Fibroblast of skin of right biceps (primary cell): ENCODE measurements at places on chromosomes 2 and 18.

DNA sequence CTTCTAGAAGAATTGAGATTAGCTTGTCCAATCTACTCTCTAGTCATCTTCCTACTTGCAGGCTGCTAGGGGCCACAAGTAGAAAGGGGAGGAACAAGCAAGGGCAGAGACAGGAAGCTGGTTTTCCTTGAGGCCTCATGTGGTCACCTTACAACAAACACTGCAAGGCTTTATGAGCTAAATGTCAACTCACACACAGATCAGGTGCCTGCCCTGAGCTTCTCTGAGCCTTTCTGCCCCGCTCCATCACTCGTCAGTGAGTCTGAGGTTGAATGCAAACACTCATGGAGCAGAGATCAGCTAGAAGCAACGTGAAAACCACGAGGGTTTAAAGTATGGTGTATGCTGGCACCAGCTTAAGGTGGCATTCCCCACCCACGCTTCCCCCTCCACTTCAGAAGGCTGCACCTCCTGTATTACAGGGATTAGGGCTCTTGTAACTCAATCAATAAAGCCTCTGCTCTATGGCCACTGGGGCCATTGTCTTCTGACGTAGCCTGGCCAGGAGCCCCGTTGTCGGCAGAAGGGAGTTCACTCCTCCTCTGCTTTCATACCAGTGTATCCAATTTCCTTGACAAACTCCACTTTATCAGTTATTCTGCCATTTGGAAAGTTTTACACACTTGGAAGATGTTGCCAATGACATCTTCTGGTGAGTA, 5.4 kb upstream of the CRYGC start:
- no peak for DNase-seq

DNA sequence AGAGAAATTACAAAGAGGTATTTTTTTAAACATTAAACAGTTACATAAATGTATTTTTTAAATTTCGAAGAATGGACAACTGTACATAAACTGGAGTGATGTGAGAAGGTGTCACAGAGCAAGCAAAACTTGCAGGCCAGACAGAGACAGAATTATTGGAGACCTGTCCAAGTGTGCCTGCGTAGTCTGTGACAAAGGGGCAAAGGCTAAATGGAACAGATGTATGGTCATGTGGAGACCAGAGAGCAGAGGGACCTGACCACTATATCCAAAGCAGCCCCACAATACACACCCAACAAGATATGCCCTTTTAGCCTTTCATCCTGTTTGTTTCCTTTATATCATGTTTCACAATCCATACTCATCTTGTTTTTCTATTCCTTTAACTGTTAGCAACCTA, 225.3 kb upstream of the VWC2L start:
- no peak for DNase-seq

DNA sequence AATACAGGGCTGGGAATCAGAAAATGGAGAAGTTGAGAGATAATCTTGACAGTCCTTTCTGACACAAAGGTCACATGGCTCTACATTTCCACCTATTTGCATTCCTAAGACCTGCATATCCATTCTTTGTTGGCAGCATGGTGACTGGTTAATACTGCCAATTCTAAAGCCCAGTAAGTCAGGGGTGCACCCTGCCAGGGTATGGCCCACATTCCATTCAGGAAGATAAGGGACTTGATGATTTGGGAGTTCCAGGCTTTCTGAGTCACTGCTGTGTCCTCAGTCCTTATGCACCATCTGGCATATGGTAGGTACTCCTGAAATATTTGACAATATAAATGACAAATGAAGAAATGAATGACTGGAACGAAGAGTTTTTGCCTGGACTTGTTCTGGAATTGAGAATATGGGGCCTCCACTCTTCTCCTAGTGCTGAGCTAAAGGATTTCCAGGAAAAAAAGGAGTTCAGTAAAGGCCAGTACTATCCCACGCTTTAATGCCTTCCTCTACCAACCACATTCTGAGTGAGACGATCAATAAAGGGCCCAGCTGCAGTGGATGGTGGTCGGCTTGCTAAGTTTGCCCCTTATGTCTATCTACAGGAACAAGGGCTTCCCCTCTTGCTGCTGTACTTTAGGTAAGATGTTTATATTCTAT, 31.7 kb upstream of the EIF2AK3 start:
- DNase-seq = peak; percentile 29

- DNase-seq = no peak
Measured at GRCh38 chr2:129300456-129300855, 679.0 kb upstream of the RAB6C start.

GRCh38 chr2:113823716-113824595, 65.9 kb upstream of the ACTR3 start:
- DNase-seq = no peak

DNA sequence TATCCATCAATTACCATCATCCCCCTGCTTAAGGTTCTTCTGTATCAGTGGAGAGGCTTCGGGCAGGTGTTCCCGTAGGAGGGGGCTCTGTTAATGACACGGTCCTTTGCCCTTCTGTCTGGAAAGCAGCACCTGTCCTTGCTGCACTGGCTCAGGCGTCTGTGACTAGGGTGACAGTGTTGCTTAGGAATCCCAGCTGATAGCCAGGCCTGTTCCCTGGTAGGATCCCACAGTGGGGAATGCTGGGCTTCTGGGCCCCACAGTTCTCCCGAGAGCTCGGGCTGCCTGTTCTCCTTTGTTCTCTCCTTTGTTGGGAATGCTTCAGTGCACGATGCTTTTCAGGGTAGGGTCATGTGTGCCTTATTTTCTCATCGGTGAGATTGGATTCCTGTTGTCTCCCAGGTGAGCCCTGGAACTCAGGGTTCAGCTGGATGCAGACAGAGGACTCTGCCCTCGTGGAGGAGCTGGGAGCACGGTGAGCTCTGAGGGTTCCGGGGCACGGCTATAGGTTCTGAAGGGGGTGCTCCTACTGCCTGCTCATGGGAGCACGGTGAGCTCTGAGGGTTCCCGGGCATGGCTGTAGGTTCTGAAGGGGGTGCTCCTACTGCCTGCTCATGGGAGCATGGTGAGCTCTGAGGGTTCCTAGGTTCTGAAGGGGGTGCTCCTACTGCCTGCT, 9.6 kb downstream of the SNTG2 start:
- no peak for DNase-seq

DNA sequence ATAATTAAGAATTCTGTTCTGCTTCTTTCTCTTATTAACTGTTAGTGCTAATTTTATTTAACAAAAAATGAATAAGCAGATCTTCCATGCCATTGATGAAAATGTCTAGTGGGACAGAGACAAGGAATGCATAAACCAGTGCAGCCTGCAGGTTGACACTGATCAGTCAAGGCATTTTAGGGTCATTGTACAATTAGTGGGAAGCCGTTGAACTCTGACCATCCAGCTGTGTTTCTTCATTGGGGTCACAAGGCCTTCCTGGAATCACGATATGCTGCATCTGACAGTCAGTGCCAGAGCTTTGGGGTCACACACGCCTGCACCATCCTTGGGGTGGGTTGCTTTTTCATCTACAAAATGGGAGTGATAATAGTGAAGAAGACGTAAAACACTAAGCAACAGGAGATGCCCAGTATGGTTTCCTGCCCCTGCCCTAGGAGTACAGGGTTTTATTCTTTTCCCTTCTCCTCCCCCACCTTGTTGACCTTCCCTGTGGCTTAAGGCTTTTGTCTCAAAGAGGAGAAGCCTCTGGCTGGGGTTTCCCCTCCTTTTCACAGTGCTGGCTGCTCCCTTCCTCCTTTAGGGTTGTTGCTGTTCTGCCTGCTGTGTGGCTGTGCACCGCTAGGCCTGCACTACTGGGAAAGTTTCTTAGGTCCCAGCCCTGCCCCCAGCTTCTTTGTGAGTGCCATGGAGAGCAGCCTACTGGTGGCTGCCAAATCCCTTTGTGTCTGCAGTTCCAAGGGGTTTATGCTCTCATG, 245.6 kb downstream of the TPGS2 start:
- DNase-seq = no peak

- DNase-seq = no peak
Measured at GRCh38 chr2:220044383-220044782, 417.0 kb downstream of the SLC4A3 start.

GRCh38 chr2:154623819-154624218, 74.7 kb upstream of the KCNJ3 start:
- DNase-seq = peak; percentile 40

GRCh38 chr2:225456619-225457260, 57.2 kb downstream of the NYAP2 start:
- no peak for DNase-seq

GRCh38 chr18:9711361-9712129, 3.4 kb downstream of the RAB31 start:
- no peak for DNase-seq

DNA sequence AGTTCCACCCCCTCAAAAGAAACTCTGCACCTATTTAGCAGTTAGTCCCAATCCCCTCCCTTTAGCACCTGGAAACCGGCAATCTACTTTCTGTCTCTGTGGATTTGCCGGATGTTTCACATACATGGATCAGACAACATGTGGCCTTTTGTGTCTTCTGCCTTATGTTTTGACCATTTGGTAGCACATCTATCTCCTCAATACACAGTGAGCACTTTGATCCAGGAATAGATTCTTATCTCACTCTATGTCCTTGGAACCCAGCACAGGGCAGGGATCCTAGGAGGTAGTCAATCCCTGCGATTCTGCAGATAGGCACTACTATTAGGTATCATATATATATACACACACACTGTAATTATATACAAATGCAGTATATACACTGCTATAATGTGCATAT, 3.8 kb upstream of the OTOF start:
- no peak for DNase-seq
